ENCODE measurements at places on chromosomes 3 and 15.
A peak's percentile ranks its signal among the peaks of the same experiment; 100 is the strongest.

DNA sequence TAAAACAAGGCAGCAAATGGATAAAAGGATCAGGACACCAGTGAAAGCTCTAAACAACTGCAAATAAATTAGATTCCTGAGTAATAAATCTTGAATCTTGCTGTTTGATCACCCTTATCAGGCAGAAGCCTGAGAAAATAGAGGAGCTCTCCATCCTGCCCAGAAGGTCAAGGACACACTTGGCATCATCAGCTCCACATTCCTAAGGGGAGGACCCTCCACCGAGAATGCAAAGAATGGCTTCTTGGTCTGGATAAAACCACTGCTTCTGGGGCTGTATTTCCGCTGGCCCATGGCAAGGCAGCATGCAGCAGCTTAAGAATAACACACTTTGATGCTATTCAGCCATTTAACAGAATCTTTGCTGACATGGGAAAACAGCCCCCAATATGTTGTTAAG, 108.9 kb upstream of the TSC22D2 start:
- DNase-seq = no peak

GRCh38 chr15:70281261-70281810, 183.6 kb upstream of the TLE3 start:
- DNase-seq = no peak

- DNase-seq = no peak
Measured at GRCh38 chr3:89494734-89495133, 387.3 kb downstream of the EPHA3 start.

DNA sequence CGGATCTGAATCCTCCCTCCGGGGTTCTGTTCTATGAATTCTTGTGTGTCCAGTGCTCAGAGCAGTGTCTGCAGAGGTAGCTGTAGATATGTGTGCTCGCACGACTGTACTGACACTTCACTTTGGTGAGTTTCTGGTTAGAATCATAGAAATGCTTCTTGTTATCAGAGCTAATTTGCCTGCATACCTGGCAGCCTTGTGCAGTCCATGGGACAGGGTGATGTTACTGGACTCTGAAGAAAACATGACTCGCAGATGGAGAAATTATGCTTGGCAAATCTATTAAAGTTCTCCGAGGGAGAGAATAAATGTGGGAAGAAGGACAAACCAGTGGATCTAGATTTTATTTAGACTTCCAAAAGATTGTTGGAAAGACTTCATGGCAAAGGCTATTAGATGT, 12.2 kb downstream of the CGNL1 start:
- DNase-seq = no peak

DNA sequence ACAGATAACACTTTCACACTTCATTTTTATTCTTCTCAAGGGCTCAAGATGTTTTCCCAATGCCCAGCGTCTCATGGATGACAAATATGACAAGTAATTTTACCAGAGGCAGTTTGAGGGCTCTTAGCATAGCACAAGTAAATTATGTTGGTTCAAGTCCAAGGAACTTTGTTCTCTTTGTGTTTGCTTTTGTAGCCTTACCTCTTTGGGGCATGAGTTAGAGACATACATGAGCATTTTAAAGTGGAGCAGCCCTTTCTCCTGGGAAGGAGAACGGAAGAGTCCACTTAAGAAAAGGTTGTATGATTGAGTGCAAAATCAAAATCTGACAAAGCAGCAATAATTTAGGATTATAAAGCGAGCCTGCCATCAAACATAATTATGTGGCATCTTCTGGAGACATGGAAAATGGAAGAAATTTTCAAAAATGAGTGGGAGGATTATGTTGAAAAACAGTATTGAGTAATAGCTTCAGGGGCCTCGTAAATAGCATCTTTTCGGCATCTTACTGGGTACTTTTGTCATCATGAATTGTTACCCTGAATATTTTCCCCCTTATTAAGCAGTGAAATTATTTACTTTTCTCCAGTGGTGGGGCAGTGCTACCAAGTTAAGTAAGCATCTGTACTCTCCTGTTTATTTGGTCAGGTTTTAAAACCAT, 65.9 kb downstream of the PGPEP1L start:
- no peak for DNase-seq

- no peak for DNase-seq
Measured at GRCh38 chr15:75230551-75231371, 27.4 kb upstream of the GOLGA6C start.

- no peak for DNase-seq
Measured at GRCh38 chr15:65420975-65421359, 1.8 kb downstream of the IGDCC4 start.

DNA sequence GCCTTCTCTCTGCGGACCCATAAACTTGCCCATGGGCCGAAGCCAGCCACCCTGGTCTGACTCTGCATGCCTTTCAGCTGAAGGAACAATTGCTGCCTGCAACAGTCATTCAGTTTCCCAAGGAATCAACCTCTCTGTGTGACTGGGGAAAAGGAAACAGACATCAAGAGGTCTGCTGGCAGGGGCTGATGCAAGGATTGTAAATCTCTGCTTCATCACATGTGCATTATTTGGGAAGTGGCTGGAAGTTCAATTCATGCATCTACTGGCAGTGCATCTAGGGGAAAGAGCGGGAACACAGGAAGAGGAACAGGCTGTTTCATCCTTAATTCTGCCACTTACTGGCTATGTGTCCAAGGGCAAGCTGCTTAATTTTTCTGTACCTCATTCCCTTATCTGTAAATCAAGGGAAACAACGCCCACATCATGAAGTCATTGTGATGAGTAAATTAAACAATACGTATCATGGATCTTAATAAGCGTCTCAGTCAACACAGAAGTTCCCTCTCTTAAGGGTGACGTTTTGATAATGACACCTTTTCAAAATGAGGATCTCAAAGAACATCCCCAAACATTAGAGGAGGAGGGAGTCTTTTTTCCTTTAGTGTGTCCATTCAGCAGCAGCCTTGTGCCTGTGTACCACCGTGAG, 17.4 kb upstream of the ADPGK start:
- no peak for DNase-seq

DNA sequence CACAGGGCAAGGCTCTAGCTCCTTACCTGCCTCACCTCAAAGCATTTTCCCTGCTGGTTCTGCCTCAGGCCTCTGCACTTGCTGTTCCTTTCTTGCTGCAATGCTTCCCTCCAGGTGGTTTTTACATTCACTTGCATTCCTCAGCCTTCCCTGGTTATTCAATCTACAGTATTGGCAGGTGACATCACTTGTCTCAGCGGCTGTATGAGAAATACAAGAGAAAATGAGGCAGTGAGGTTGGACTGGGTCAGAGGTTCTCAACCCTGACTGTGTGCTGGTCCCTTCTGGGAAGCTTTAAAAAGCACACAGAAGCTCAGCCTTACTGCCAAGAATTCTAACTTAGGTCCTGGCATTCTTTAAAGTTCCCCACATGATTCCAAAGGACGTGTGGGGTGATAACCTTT, 26.7 kb downstream of the SIAH2 start:
- DNase-seq = no peak

DNA sequence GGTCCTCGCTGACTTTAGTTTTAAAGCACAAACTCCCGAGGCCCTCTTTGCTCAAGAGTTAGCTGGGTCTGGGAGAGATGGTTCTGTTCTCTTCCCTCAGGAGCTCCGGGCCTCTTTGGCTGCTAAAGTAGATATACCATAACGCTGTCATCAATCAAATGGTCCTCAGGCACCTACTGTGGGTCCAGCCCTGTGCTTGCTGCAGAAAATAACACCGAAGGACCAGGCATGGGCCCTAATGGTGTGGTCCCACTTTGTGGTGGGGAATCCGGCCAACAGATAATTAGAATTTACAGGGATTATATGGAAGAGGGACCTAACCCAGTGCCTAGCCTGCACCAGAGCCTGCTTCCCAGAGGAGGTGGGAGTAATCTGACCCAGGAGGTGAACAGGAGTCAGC, 347.4 kb downstream of the LRTM1 start:
- DNase-seq = no peak

GRCh38 chr3:102796804-102797203, 362.0 kb downstream of the ZPLD1 start:
- no peak for DNase-seq

DNA sequence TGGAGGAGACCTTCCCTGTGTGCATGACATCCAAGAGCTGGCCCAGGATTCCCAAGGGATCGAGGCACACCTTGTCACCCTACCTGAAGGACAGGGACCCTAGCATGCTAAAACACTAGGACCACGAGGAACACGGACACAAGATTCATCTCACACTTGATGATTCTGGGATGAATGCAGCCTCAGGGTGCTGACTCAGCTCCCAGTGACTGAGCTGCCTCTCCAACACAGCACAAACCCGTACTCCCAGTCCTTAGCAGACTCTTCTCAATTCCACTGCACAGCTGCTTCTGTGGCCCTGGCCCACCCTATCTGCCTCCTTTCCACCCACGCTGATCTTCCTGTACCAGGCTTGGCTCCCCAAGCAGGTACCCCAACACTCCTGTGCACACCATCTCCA, 9.1 kb upstream of the OXTR start:
- DNase-seq = no peak

DNA sequence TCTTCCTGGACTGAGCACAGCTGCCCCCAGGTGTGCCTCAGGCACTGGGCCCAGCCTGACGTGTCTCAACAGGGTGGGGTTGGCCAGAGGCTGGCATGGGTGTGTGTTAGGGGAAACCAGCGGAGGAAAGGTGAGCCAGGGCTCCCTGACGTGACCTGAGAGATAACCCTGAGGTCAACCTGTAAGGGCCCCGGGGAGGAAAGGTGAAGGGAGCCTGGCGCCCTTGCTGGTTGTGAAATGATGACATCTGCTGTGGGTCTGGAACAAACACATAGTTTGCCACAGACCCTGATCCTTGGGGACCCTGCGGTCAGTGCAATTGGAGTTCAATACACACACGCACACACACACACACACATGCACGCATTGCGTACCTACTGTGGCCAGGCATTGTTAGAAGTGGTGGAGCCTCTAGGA, 100.2 kb upstream of the TLE3 start:
- no peak for DNase-seq

DNA sequence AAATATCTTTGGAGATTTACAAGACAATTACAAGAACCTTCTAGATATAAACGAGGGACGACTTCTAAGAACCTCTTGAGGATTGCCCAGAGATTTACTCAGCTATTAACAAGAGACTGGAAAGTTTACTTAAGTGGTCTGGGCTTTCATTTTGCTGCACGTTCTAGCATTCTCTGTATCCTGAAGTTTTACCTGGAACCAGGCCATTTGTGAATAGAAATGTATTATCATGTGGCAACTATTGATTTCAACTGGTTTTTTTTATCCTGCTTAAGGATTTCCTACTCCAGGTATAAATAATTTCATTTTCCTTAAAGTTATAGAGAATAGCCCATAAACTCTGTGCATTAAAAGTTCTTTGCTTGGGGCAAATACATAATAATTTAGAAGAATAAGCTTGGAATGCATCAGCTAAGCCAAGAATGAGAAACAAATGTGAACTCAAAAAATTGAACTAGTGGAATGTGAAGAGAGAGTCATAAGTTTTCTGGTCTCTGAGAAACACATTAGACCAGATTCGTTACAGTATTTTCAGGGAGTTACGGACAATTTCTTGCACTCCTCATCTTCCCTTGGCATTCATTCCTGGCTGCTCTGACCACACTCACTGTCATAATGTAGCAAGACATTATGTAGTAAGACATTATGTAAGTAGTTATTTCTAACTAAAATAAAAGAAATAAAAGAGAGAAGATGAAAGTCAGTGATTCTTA, 1.3 kb downstream of the AQP9 start:
- no peak for DNase-seq

DNA sequence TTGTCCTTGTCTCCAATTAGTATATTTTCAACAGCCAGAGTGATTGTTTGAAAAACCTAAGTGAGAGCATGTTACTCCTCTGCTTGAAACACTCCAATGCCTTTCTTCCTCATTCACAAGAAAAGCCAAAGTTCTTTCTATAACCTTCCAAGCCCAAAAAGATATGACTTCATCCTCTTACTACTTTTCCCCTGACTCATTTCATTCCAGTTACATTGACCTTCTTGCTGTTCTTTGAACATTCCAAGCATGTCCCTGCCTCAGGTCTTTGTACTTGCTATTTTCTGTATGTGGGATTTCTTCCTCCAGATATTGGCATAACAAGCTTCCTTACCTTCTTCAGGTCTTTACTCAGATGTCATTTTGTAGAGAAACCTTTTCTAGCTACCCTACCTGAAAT, 28.3 kb downstream of the EHHADH start:
- DNase-seq = no peak

DNA sequence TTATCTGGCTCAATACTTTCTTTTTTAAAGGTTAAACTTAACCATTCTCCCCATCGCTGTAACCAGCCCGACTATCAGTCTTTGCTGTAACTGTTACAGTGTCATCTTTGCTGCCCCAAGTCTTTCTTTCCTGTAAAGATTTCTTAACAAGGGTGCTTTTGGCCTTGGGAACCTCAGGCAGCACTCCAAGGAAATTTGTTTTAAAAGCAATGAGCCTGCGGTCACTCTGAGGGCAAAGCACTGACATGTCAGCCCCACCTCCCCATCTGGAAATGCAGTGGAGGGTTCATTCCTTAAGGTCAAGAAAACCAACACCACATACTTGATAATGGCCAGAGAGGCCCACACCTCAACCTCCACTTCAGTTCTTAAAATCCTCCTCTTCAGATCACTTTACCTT, 3.2 kb downstream of the TRANK1 start:
- DNase-seq = no peak

- peak; percentile 29 for DNase-seq
Measured at GRCh38 chr15:40282869-40283614, at the start of gene ANKRD63. Gene ANKRD63, minus strand, starts transcription at chr15:40283064. Its CDS starts 478 bp downstream, at chr15:40282586.

DNA sequence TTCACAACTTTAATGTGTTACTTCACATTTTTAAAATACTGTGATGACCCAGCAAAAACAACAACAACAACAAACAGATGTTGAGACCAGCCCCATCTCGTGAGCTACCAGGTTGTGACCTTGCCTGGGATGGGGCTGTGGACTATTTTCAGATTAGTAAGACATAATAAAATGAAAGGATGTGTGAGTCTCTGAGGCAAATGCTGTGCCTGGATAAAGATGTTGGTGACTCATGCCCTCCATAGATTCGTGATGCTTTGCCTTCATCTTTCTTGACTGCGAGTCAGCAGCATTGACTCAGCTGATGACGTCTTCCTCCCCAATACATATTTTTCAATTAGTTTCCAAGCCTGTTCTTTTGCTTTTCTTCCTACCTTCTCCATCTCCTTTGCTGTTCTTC, 453.0 kb upstream of the CFAP20DC start:
- no peak for DNase-seq

- DNase-seq = no peak
Measured at GRCh38 chr3:171804618-171805389, 5.5 kb downstream of the PLD1 start.

- no peak for DNase-seq
Measured at GRCh38 chr3:45027441-45027840, 1.3 kb downstream of the CLEC3B start.

DNA sequence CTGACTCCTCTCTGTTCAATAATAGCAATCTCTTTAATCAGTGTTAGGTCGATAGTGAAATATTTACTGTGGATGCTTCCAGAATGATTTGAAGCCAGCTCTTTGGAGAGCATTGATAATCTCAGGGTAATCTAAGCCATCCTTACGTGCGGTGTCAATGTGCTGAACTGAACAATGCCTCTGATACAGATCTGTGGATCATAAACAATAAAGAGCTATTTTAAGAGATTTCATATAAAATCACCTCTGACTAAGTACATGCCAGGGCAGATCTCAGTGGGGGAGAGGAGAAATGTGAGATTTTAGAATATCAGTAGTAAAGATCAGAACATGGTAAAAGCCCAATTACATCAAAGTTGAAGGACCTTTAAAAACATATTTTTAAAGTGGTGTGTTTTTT, 319.3 kb upstream of the GBE1 start:
- no peak for DNase-seq

- no peak for DNase-seq
Measured at GRCh38 chr3:195165265-195165609, 105.7 kb downstream of the XXYLT1 start.
